Left lung (tissue), 14 donors: ENCODE measurements at places on chromosomes 16 and 17.

DNA sequence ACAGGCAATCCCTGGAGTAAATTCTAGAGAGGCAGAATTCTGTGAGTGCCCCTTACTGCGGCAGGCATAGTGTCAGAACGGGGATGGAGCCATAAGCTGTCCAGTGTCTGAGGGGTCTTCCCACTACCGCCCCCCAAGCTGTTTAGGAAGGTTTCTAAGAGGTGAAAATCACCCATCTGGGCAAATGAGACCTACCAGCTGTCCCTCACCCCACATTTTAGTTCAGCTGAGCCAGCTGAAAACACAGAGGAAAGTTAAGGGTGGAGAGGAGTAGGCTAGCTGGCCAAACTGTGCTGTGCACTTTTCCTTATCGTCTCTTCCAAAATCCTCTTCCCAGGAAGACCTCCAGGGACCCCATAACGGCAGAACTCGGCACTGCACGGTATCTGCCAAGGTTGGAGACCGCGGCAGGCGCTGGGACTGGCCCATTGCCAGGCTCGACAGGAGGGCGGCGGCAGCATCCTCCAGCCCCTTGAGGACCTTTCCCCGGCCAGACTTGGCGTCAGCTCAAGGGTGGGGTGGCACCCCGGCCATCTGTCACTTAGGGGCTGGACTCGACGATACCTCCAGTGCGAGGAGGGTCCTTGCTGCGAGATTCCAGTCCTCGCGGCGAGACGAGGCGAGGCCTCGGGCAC is 955 bp downstream of the ACLY start:
- H3K27ac ChIP-seq, result peak overlapping the region; percentile 89
- peaks cover 20% of the 10 kb centered on the region for H3K36me3 ChIP-seq
- DNase-seq, result peak; percentile 49
- H3K4me1 ChIP-seq, result peaks cover 26% of the 10 kb centered on the region
- peak overlapping the region; percentile 100 for H3K4me3 ChIP-seq

GRCh38 chr16:72066747-72067146 is 3.7 kb downstream of the HPR start:
- no peak overlapping the region for H3K27ac ChIP-seq
- no peak for DNase-seq
- H3K36me3 ChIP-seq, result no peaks in the 10 kb centered on the region
- no peaks in the 10 kb centered on the region for H3K27me3 ChIP-seq

DNA sequence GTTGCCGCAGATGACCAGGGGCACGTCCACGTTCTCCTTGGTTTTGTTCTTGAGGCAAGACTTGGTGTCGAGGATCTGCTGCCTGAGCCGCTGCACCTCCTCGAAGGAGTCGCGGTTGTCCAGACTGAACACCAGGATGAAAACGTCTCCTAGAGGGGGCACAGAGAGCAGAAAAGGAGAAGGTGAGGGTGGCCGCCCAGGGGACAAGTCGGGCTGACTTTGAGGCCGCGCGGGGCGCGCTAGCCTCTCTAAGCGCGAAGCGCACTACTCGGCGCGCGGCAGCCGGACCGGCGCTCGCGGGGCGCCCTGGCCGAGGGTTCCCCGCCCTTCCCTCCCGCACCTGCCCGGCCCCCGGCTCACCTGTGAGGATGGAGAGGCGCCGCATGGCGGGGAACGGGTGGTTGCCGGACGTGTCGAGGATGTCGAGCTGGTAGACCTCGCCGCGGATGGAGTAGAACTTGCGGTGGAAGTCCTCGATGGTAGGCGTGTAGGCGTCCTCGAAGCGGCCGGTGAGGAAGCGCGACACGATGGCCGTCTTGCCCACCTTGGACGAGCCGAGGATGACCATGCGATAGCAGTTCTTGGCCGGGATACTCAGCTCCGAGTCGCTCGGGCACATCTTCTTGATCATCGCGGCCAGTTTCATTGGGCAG is 533 bp downstream of the RASD1 start:
- peak; percentile 20 for DNase-seq
- H3K27me3 ChIP-seq, result no peaks in the 10 kb centered on the region
- peaks cover 22% of the 10 kb centered on the region for H3K36me3 ChIP-seq
- peak overlapping the region; percentile 82 for H3K27ac ChIP-seq

DNA sequence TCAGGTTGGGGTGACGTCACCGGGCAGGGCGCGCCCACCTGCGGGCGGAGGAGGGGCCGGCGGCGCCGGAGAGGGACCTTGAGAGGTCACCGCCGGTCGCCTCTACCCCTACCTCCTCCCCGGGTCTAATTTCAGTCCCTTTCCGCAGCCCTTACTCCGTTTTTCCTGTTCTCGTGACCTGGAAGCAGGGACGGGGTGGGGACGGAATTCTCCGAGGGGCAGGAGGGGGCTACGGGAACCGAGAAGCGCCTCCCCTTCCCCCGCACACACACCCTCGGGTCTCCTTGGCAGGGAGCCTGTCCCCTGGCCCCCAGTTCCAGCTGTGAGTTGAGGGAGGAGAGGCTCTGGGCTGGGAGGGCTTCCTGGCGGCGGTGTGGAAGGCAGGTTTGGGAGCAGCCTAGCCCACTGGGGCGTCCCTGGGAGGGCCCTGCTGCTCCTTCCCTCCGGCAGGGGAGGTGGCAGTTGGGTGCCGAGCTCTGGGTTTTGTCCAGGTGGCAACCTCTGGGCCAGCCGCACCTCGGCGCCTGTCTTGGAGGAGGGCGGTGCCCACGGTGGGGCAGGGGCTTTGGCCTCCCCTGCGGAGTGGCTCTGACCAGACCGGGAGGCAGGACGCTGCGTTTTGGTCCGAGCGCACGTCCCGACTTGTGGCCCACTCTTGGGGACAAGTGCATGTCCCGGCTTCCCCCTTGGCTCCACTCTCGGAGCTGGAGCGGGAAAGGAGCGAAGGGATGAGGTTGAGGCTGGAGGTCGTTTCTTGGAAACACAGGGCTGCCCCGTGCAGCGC is 773 bp downstream of the SYNGR3 start:
- H3K4me1 ChIP-seq, result peaks cover 18% of the 10 kb centered on the region
- H3K27me3 ChIP-seq, result peaks cover 29% of the 10 kb centered on the region
- H3K36me3 ChIP-seq, result peaks cover 19% of the 10 kb centered on the region
- no peak overlapping the region for H3K27ac ChIP-seq

DNA sequence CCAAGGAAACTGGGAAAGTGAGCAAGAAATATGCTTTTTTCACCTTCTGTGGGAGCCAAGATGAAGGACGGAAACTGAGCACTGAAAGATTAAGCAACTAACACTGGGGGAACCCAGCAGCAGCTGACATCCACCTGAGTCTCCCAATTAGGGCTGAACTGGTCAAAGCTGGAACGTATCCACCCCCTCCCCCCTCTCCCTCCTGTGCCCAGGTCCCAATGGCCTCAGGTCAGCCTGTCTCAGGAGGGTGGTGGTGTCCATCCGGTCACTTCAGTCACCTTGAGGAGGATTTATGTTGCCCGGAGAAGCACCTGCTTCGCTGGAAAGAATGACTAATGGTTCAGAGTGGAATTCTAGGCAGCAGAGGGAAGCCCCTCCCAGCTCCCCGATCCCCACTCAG is 10.0 kb downstream of the PEMT start:
- peaks cover 2% of the 10 kb centered on the region for H3K36me3 ChIP-seq
- H3K4me1 ChIP-seq, result no peaks in the 10 kb centered on the region
- DNase-seq, result no peak

DNA sequence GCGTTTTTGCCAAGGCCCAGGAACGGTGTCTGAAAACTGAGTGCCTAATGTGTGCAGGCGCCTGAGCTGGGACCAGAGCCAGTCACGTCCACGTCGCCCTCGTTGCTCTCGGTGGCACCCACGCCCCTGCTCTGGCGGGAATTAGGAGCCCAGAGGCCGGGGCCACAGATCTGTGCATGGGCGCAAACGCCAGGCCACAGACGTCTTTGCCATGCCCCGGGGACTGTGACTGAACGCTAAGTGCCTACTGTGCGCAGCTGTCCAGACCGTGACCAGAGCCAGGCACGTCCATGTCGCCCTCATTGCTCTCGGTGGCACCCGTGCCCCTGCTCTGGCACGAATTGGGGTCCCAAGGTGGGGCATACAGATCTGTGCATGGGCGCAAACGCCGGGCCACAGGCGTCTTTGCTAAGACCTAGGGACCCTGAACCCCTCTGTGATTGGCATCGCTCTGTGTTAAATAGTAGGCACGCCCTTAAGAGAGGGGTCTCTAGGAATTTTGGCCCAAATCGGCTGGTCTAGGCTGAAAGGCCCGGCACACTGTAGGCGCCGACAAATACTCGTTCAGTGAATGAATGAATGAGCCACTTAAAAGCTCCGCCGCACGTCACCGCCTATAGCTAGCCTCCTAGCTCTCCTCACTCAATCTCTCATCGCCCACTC is 827 bp upstream of the UBALD1 start:
- peak overlapping the region; percentile 93 for H3K4me3 ChIP-seq
- H3K4me1 ChIP-seq, result peaks cover 58% of the 10 kb centered on the region
- peak overlapping the region; percentile 95 for H3K27ac ChIP-seq

DNA sequence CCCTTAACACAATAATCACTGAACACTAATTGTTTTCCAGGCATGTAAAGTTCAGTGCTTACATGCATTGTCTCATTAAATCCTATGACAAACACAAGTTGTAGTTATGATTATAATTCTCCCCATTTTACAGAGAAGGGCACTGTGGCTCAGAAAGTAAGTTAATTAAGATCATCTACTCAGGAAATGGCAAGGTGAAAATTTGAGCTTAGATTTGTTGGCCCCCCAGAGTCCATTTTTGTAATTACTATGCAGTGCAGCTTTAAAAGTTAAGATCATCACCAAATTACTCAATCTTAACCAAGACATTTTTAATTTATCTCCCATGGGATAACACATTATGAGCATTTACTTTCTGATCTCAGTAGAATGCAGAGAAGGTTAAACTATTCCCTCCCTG is 34.2 kb upstream of the CCL1 start:
- no peaks in the 10 kb centered on the region for H3K4me1 ChIP-seq
- no peaks in the 10 kb centered on the region for H3K27me3 ChIP-seq
- H3K27ac ChIP-seq, result no peak overlapping the region
- DNase-seq, result no peak
- H3K36me3 ChIP-seq, result no peaks in the 10 kb centered on the region

DNA sequence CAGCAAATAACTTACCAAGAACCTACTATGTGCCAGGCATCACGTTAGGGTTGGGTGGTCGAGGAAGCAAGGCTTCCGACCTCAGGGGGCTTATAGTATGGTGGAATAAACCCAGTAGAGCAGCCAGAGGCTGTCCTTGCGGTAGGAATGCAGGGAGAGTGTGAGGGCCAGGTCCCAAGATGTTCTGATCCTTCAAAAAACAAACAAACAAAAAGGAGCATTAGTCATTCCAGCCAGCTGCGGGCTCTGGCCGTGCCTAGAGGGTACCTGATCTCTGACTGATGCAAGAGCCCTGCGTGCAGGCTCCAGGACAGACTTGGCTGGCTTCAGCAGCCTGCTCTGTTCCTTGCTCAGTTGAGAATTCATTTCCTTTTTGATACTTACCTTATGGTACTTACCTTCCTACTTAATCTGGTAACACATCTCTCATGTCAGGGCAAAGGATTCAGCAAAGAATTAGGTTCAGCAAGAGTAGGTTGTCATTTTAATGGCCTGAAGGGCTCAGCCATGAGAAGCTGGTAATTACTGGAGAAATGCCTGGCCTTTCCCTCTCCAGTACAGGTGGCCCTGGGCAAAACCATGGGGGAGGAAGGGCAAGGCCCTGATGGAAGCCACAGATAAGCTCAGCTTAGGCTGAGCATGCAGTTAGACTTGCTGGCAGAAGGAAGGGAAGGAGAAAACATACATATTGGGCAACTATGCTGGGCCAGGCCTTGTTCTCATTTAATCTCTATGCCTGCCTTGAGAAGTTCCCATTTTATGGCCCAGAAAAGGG is 18.4 kb downstream of the CYB5D2 start:
- H3K4me1 ChIP-seq, result peaks cover 31% of the 10 kb centered on the region
- H3K27me3 ChIP-seq, result no peaks in the 10 kb centered on the region
- peak; percentile 34 for DNase-seq
- H3K27ac ChIP-seq, result no peak overlapping the region
- H3K4me3 ChIP-seq, result no peak overlapping the region
- peaks cover 45% of the 10 kb centered on the region for H3K36me3 ChIP-seq

DNA sequence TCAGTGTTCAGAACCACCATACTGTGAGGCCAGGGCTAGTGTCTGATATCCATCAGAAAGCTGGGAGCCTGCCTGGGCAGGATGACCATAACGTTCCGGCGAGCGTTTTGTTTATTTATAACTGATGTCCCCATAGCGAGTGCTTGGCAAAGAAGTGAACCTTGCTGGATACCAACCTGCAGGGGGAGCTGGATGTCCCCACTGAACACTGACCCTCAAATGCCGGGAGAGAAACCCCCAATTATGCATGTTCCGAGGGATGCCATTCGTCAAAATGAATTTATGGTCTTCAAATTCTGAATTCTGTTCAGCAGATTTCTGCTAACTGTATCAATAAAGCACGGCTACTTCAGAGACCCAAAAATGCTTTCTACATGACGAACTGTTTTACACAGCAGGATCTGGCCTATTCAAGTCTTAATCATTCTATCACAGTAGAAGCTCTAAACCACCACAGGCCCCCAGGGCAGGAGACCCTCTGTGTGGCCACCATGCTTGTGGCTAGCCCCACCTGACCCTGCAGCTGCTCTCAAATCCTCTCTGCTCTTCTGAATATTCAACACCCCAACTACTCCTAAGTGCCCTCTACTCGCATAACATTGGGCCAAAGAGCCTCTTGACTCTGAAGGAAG is 15.2 kb downstream of the MED24 start:
- H3K27me3 ChIP-seq, result no peaks in the 10 kb centered on the region
- no peaks in the 10 kb centered on the region for H3K36me3 ChIP-seq
- peaks cover 12% of the 10 kb centered on the region for H3K4me1 ChIP-seq
- H3K4me3 ChIP-seq, result no peak overlapping the region
- DNase-seq, result peak; percentile 87
- peak overlapping the region; percentile 62 for H3K27ac ChIP-seq

DNA sequence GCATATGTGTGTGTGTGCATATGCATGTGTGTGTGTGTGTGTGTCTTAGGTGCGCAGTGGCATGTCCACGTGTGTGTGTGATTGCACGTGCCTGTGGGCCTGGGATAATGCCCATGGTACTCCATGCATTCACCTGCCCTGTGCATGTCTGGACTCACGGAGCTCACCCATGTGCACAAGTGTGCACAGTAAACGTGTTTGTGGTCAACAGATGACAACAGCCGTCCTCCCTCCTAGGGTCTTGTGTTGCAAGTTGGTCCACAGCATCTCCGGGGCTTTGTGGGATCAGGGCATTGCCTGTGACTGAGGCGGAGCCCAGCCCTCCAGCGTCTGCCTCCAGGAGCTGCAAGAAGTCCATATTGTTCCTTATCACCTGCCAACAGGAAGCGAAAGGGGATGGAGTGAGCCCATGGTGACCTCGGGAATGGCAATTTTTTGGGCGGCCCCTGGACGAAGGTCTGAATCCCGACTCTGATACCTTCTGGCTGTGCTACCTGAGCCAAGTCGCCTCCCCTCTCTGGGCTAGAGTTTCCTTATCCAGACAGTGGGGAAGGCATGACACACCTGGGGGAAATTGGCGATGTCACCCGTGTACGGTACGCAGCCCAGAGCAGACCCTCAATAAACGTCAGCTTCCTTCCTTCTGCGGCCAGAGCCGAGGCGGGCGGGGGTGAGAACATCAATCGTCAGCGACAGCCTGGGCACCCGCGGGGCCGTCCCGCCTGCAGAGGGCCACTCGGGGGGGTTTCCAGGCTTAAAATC is 47.6 kb downstream of the IL21R start:
- no peaks in the 10 kb centered on the region for H3K27me3 ChIP-seq
- no peak overlapping the region for H3K4me3 ChIP-seq
- peaks cover 4% of the 10 kb centered on the region for H3K4me1 ChIP-seq
- peak; percentile 21 for DNase-seq
- no peaks in the 10 kb centered on the region for H3K36me3 ChIP-seq

- H3K27ac ChIP-seq, result no peak overlapping the region
- DNase-seq, result peak; percentile 8
- no peaks in the 10 kb centered on the region for H3K36me3 ChIP-seq
- no peaks in the 10 kb centered on the region for H3K27me3 ChIP-seq
These were observed 234.7 kb downstream of the KATNIP start for GRCh38 chr16:27784351-27785306.

- DNase-seq, result no peak
- H3K27me3 ChIP-seq, result no peaks in the 10 kb centered on the region
- no peak overlapping the region for H3K4me3 ChIP-seq
These were observed 3.5 kb upstream of the EZH1 start for GRCh38 chr17:42748202-42748907.
